ENCODE measurements at places on chromosomes 1 and 21. TPM values are rescaled to one million over a fixed set of nuclear protein-coding genes. Genes with fewer than 3 reads are reported as not detected.

- DNase-seq: no peak
Measured at GRCh38 chr1:88124614-88125013, 559.5 kb upstream of the PKN2 start.

DNA sequence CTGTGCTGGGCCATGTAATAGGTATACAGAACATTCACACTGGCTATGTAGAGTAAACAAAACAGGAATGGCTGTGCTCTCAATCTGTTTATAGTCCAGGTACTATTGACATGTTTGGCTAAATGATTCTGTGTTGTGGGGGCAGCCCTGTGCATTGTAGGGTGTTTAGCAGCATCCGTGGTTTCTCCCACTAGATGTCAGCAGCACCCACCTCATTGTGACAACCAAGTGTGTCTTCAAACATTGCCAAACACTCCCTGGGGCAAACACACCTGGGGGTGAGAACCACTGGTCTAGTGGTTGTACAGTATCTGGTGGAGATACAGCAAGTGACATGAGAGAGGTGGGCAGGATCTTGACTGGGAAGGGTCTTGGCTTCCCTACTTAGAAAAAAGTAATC is 80.4 kb upstream of the SPATA6 start:
- no peak for DNase-seq

- peak; percentile 1 for DNase-seq
Measured at GRCh38 chr1:188889166-188889565, 1588.5 kb downstream of the BRINP3 start.

Gene LRRIQ3
- 0.84 TPM for polyA plus RNA-seq

DNA sequence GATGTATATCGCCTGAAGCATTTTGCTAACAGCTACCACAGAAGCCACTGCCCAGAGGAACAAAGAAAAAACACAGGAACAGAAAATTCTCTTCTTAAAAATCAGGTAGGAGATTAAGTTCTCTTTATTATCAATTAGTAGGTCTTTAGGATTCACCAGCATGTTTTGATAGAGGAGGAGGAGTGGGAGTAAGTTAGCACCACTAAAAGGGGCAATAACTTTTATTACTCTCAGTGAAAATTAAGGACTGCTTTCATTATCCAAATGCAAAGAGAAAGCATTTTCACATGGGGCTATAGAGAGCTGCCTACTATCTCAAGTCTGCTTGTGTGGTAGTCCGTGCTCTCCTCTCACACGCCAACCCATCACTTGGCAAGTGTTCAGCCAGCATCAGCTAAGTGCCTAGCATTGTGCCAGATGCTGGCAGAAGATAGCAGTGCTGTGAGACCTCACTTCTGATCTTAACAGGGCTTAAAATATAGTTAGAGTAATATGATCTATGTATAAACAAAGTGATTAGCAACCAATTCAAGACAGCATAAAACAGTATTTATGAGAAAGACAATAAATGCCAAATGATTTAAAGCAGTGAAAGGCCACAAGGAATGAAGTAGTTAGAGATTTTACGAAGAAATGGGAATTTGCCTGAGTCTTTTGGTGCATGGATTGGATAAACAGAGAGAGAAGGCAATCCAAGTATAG is 39.8 kb downstream of the ASTN1 start:
- no peak for DNase-seq

All from muscle of back (tissue), 13 donors.